Stimulated activated CD4-positive, alpha-beta T cell treated with anti-CD3 and anti-CD28 coated beads, Interleukin-12 subunit alpha, Interleukin-12 subunit beta, amount 100 ng/mL, for 48 hours (primary cell): ENCODE measurements at places on chromosomes 2 and 18.

- no peak for DNase-seq
Measured at GRCh38 chr2:9594366-9595054, 36.3 kb downstream of the YWHAQ start.

GRCh38 chr2:9286554-9287399 lies 80.2 kb downstream of the ASAP2 start:
- no peak for DNase-seq

DNA sequence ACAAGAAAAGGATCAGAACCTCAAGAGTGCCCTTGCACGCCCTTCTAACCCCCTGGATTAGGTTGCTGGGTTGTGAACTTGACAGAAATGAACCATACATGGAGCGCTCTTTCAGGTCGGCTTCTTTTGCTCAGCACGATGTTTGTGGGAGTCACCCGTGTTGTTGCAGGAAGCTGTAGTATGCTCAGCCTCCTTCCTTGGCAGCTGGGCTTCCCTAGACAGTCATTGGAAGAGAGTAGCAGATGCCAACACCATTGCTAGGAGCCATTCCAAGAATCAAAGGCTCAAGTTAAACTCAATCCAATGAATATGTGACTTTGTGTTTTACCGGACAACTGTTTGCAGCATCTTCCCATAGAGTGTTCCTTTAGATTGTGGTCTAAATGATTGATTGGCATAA lies 47.0 kb downstream of the RAB12 start:
- DNase-seq, result no peak

GRCh38 chr2:162090109-162090508 lies 16.1 kb upstream of the DPP4 start:
- no peak for DNase-seq

DNA sequence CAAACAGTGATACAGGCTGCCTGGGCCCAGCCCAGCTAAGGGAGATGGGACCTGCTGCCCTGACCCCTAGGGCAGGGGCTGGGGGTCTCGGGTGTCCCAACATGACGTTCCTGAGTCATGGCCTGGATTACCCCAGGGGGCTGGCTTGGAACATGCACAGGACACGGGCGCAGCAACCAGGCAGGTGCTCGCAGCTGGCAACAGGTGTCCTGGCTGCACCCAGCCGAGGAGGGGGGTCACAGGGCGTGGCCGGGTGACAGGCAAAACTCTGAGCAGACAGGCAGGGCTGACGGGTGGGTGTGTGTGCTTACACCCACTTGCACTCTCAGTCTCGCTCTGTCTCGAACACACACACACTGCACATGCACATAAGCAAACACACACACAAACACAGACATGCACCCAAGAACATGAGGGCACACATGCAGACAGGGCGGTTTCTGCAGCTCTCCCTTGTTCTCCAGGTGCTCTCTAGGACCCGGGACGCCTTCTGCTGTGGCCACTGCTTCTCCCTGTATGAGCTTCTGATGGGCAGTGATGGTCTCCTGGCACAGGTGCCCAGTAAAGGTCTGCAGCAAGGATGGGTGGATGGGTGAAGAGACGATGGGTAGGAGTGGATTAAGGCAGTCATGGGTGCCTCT lies 33.7 kb upstream of the TAF1B start:
- no peak for DNase-seq

- no peak for DNase-seq
Measured at GRCh38 chr18:27171993-27172392, 13.1 kb downstream of the CHST9 start.

- no peak for DNase-seq
Measured at GRCh38 chr2:137987011-137987410, 22.7 kb downstream of the HNMT start.

DNA sequence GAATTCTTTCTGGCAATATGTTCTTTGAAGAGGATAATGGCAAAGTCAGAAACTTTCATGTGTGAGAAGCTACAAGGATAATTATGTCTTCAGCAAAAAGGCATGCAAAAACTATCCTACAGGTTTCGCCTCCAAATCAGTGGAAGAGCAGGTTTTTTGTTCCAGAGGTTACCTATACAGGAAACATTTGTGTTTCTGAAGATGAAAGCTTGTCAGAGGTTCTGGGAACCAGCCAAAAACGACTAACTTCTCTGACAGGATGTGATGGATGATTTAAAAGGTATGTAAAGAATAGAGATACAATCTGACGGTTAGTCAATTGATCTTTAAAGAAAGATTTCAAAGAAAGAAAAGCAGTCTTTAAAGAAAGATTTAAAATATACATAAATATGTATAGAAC lies 37.6 kb downstream of the RND3 start:
- DNase-seq, result no peak

DNA sequence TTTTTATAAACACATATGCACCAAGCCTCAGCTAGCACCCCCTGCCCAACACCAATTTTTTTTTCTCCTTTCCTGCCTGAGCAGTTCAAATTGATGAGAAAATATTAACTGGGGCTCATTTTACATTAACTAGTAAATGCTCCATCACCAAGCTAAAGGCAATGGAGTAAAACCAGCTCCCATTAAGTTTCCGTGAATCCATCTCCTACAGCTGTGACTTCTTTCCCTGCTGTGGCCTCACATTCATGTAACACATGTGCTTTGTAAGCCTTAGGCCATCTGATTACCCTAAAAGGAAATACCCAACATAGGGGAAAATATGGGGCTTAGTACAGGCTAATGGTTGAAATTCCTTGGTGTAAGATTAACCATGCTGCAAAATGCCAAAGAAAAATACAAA lies 60.8 kb downstream of the DNER start:
- no peak for DNase-seq

GRCh38 chr2:171404261-171404660 lies 29.5 kb downstream of the METTL8 start:
- DNase-seq, result no peak

DNA sequence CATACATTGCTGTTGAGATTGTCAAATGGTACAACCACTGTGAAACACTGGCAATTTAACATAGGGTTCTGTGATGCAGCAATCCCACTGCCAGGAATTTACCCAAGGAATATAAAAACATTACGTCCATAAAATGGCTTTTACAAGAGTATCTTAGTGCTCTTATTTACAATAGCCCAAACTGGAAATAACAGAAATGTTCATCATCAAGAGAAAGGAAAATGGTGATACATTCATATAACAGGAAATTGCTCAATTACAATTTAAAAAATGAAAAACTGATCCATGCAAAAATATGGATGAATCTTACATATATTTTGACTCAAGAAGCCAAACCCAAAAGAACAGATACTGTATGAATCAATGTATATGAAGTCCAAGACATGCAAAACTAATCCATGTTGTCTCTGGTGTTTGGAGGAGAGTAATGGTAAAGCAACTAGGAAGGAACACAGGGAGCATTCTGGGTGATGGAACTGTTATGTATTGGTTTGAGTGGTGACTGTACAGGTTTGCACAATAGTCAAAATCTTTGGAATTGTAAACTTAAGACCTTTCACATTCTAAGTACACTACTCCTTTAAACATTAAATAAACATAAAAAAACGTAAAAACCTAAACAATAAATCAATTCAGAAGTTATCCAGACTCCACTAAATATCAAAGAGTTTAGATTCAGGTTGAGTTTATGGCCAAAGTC lies 104.8 kb upstream of the WDR75 start:
- DNase-seq, result no peak

DNA sequence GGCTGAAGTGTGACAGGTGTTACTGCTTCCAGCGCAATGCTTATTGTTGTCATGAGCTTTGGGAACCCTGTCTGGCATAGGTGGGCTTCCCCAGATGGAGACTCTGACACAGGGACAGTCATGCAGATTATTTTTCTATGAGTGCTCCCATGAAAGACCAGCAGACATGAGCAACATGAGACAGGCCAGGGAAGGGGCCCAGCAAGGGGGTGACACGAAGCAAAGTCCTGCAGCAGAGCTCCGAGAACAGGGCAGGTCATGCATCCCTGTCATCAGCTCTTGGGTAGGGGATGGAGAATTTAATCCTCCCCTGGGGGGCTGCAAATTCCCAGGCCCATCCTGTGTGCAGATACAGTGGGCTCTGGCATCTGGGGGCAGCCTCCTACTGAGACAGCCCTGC lies 77.4 kb downstream of the CTAGE1 start:
- DNase-seq, result no peak
